ENCODE measurements at places on chromosomes 2 and 18.

GRCh38 chr2:69956475-69956979 is 4.9 kb downstream of the ASPRV1 start:
- DNase-seq, result no peak

GRCh38 chr2:23008951-23009350 is 376.0 kb upstream of the KLHL29 start:
- DNase-seq, result no peak

GRCh38 chr2:203893401-203893800 is 25.8 kb downstream of the CTLA4 start:
- DNase-seq, result no peak

DNA sequence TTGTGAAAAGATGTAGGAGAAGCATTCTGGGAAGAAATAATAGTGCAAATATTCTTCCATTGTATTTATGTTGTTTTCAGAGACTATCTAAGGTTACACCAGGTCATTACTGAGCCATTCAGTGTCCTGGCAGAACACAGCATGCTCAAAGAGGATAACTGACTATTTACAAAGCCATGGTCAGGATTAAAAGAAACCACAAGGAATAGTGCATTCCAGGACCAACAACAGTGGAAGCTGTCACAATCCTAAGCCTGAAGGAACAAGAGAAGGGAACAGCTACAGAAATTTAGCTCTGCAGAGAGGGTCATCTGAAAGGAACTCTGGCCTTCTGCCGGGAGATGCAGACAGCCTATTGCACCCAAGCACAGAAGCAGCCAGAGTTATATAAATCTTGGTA is 116.7 kb downstream of the DSC3 start:
- DNase-seq, result no peak

DNA sequence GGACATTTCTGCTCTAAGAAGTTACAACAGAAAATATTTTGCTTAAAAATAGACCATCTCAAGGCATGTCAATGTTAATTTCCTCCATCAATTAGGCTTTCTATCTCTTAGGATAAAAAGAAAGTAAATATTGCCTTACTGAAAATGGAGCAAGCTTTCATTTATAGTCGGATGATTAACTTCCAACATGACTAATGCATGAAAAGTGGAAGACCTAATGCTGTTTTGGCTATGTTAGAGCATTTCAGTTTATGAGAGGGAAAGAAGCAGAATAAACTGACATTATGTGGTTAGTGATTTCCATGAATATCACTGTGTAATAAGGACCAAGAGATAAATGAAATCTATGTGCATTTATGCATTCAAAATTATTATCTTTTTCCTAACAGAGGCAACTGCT is 475.2 kb upstream of the UBE2E3 start:
- DNase-seq, result peak; percentile 52

- DNase-seq, result peak; percentile 45
Measured at GRCh38 chr2:23926290-23926749, 603 bp downstream of the ATAD2B start.

- DNase-seq, result peak; percentile 45
Measured at GRCh38 chr2:72605836-72606442, 219.9 kb downstream of the EXOC6B start.

DNA sequence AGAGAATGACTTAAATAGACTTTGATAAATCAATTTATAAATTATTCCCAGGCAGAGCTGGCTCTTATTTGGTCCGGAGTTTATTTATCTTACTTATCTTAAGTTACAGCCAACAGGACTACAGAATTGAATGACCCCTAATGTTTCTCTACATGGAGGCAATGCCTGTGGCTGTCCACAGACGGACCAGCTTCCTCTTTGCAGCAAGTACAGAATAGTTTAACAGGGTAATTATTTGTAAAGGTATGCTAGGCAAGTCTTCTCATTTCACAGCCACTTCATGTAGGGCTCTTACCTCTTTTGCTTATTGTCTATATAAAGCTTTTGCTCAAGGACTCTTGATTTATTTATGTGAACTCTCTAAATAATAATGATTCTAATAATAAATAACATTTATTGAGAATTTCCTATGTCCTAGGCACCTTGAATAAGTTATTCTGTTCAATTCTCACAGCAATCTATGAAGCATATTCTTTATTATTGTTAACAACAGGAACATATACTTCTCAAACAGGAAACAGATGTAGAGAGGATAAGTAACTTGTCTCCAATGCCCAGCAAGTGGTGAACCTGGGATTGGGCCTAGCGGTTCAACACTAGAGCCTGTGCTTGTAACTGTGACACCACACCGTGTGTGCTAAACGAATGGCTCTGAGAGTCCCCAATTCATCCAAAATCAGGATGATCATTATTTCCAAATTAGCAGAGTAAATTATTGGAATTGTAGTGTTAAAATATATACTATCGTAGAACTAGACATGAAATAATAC is 58.8 kb upstream of the NXPH2 start:
- DNase-seq, result no peak

- peak; percentile 8 for DNase-seq
Measured at GRCh38 chr18:2240311-2240705, 331.0 kb downstream of the METTL4 start.

- DNase-seq, result no peak
Measured at GRCh38 chr18:64929036-64929435, 780.1 kb upstream of the LINC00305 start.

GRCh38 chr2:238282861-238283738 is 5.3 kb downstream of the PER2 start:
- no peak for DNase-seq

- peak; percentile 71 for DNase-seq
Measured at GRCh38 chr2:237774811-237775553, 23.6 kb upstream of the RBM44 start.

- no peak for DNase-seq
Measured at GRCh38 chr2:234375176-234375880, 121.6 kb downstream of the ARL4C start.

GRCh38 chr2:238235331-238235732 is 4.5 kb downstream of the HES6 start:
- DNase-seq, result peak; percentile 32

- no peak for DNase-seq
Measured at GRCh38 chr2:119792907-119793312, 33.2 kb downstream of the PTPN4 start.

DNA sequence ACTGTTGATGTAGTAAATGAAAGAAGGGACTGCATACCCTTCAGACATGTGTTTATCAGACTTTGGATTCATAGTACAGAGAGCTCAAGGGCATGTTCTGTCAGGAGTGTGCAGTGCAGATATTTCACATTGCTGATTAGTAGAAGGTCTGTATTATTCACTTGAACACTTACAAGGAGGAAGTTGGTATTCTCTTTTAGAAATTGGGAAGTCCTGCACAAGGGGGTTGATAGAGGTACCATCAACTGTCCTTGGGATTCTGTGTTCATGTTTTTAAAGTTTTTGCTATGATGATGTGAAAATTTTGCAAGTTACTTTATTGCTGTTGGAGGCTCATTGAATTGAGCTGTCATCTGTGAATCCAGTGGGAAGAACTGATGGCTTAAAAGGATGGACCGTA is 6.7 kb downstream of the PSMD1 start:
- no peak for DNase-seq

- no peak for DNase-seq
Measured at GRCh38 chr2:102455061-102455670, 17.9 kb upstream of the SLC9A4 start.

GRCh38 chr2:231707927-231708772 is at the start of gene PTMA:
PTMA (plus strand) TSS chr2:231708525; CDS start chr2:231708707, 182 bp downstream.
- peak; percentile 99 for DNase-seq

GRCh38 chr2:182767578-182767977 is 51.5 kb downstream of the DNAJC10 start:
- peak; percentile 55 for DNase-seq

GRCh38 chr2:59905731-59906130 is 647.7 kb downstream of the BCL11A start:
- DNase-seq, result no peak

GRCh38 chr18:47815486-47816270 is 114.8 kb downstream of the SMAD2 start:
- DNase-seq, result no peak

DNA sequence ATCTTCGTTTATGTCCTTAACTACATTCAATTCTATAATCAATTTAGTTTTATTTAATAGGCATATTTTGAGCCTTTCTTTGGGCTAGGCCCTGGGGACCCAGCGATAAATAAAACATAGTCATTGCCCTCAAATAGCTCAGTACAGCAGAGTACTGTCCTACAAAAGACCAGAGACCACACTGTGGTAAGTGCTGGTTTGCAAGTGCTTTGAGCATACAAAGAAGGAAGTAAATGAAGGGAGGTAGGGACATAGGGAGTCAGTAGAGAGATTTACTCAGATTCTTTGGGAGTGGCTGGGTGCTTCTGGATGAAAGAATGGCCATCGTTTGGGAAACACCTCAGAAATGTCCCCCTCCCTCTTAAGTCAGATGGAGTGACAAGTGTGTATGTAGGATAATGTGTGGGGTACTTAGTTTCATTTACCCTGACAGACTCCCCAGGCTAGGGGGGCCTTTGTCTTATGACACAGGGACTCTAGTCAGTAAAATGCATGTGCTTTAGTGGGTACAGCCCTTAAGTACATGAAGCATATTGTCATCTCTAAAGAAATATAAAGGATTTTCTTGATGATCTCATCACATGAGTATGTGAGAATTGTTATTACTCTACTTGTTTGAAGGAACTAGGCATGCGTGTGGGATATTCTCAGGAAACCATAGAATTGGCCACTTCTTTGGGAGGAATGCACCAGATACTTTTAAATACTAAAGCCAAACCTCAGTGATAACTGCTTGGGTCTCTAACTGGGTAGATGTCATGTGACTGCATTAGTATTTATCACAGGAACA is 35.1 kb downstream of the MAPRE2 start:
- DNase-seq, result peak; percentile 90

DNA sequence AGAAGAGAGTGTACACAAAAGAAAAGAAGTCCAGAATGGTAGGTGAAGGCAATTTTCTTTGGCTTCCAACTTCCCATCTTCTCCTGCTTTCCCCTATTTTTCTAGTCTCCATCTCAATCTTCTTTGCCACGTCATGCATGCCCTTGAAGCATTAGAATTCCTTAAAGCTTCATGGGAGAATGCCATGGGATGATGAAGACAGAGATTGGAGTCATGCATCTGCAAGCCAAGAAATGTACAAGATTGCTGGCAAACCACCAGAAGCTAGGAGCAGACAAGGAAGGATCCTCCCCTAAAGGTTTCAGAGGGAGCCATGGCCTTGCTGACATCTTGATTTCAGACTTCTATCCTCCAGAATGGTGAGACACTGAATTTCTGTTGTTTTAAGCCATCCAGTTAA is 305.9 kb downstream of the HRH4 start:
- DNase-seq, result no peak

- peak; percentile 48 for DNase-seq
Measured at GRCh38 chr2:52976143-52976949, 791.3 kb upstream of the CHAC2 start.

DNA sequence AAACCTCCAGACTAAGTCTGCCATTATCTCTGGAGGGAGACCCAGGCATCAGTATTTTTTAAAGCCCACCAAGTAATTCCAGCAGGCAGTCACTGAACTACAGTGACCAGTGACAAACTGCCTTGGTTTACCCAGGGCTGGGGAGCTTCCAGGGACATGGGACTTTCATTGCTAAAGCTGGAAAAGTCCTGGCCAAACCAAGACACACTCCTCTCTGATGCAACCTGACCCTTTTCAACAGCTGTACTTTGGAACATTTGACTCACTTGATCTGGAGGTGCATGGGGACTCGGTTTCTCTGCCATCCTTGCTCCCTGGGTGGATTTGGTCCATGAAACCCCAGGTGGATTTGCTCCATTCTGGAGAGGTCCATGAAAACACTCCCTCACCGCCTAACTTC is 7.0 kb downstream of the MRO start:
- DNase-seq, result no peak

- DNase-seq, result peak; percentile 10
Measured at GRCh38 chr2:102975996-102976975, 214.5 kb downstream of the TMEM182 start.

- no peak for DNase-seq
Measured at GRCh38 chr2:215772003-215772402, 241.3 kb downstream of the MREG start.

- no peak for DNase-seq
Measured at GRCh38 chr2:196217116-196217515, 45.7 kb upstream of the STK17B start.

DNA sequence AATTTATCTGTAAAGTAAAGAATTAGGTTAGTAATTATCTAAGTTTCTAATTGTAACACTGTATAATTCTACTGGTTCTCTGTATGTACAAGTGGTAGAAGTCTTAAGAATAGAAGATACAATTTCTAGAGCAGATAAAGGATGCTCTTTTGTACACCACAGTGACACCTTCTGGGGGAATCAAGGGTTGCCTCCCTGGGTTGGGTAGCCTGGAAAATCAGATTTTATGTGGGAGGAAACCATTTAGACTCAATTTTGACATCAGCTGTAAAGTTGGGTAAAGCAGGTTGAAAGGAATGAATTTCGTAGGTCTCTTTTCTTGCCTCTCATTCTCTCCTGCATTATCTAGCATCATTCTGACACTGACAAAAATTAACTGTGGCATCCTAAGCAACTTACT is 354.8 kb downstream of the DCC start:
- DNase-seq, result no peak

GRCh38 chr2:112159454-112159921 is 21.3 kb downstream of the FBLN7 start:
- DNase-seq, result no peak

- DNase-seq, result peak; percentile 64
Measured at GRCh38 chr2:75466708-75467311, 93.9 kb downstream of the EVA1A start.

- no peak for DNase-seq
Measured at GRCh38 chr18:38883111-38883510, 1317.5 kb upstream of the CELF4 start.

GRCh38 chr18:210733-211132 is 52.4 kb downstream of the USP14 start:
- no peak for DNase-seq
